Smooth muscle cell of bladder (primary cell): ENCODE measurements at places on chromosomes 6 and 20. TPM values are rescaled to one million over a fixed set of nuclear protein-coding genes. Genes with fewer than 3 reads are reported as not detected.

Gene PRSS35
- 6.1 and 9.7 TPM in 2 replicates for total RNA-seq

Gene DYNLT2
- total RNA-seq: 0.65 and 0.85 TPM in 2 replicates

Gene MAS1
- under 0.01 and 0.09 TPM in 2 replicates for total RNA-seq

Gene CENPW
- total RNA-seq: 6.0 and 7.8 TPM in 2 replicates
